Left cardiac atrium (tissue), 4 donors: ENCODE measurements at places on chromosomes 7 and 10.
A peak's percentile ranks its signal among the peaks of the same experiment; 100 is the strongest.

GRCh38 chr10:100998183-100998990, 1.2 kb upstream of the LZTS2 start:
- DNase-seq: peak; percentile 86

GRCh38 chr10:24027107-24027506, 181.8 kb upstream of the KIAA1217 start:
- no peak for DNase-seq

DNA sequence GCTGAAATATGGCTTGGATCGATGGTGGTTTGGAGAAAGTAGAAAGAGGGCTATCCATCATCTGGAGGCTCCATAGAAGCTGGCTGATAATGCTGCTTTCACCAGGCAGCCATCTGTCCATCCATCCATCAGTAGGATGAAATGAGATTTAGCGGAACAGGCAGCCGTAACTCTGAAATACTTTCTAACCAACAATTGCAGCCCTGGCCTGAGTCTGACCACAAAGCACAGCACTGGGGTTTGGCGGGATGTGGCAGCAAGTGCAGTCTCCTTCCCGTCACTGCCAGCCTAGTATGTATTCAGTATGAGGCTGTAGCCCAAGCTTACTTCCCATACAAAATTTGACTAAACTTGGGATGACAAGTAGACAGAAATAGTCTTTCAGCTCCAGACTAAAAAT, 38.0 kb downstream of the R3HCC1L start:
- no peak for DNase-seq

GRCh38 chr10:79400146-79401004, 45.0 kb downstream of the ZCCHC24 start:
- DNase-seq: no peak

GRCh38 chr7:51346126-51346525, 29.5 kb upstream of the COBL start:
- no peak for DNase-seq

DNA sequence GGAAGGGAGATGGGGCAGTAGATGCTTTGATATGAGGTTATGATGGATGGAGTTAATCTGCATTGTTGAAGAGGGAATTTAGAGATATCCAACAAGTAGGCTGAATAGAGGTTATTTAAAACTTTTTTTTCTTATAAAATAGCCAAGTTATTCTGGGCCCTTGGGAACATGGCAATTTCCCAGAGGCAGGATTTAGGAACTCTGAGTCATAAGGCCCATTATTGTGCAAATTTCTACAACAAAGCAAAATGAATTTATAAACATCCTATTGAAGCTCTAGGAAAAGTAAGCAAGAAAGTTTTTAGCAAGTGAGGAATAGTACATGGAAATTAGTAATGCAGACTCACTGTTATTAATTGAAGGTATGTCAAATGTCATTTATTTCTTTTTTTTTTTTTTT, 160.9 kb upstream of the NPY start:
- DNase-seq: no peak

DNA sequence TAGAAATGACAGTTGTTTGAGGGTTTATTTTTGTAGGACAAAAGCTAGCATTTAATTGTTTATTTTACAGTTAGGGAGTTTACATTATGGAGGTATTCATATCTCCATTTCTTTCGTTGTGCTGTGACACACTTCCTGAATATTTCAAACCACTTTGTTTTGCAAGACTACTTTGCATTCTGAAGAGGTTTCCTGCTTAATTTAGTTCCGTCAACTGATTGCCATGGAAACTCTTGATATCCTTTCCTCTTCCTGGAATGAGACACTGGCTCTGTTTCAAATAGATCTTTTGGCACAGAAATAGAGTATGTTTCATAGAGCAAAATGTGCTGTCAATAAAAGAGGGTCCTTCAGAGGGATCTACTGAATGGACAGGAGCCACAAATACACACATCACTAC, 159.5 kb upstream of the AGR3 start:
- DNase-seq: no peak

DNA sequence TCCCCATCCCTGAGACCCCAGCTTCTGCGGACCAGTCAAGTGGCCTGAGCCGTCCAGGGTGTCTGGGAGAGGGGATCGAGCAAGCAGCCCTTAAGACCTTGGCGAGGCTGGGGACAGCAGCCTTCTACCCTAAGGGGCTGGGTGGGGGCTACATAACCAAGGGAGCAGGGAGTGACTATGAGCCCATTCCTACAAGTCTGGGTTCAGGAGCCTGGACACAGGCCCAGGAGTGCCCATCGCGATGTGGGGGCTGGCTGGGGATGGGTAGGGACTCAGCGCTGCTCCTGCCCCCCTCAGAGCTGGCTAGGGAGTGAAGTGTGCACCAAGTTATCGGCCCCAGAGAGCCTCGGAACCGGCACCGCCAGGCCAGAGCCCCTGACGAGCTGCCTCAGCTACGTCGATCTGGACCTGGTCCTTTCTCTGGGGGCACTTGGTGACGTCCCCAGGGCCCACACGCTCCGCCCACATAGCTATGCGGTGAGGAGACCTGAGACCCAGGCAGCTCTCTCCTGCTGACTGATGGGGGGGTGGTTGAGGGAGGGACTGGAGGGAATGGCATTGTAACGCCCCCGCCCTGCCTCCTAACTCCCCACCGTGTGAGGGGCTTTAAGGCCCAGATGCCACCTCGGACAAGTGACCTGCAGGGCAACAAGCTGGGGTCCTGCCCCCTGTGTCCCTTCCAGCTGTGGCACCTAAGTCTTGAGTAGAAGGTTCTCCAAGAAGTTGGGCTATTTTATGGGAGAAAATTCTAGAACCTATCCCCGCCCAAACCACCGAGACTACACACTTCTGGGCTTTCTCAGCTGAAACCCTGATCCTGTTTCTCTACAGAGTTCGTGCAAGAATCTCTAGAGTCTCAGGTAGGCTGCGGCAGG, 2.5 kb downstream of the SAP25 start:
- no peak for DNase-seq

DNA sequence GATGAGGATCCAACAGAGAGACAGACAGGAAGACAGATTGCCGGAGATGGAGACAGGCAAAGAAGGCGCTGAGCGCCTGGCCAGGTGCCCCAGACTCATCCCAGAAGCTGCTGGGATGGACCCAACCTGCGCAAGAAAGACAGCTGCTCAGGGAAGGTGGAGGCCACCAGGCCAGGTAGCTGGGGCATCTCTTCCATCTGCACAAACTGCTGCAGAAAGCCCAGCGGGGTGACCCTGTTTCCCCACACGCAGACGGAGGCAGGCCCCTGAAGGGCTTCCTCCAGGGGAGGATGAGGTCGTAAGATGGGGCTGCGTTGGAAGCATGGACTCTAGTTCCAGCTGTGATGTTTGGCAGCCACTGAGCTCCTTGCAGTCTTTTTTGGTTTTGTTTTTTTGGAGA, 16.5 kb upstream of the YWHAG start:
- no peak for DNase-seq

DNA sequence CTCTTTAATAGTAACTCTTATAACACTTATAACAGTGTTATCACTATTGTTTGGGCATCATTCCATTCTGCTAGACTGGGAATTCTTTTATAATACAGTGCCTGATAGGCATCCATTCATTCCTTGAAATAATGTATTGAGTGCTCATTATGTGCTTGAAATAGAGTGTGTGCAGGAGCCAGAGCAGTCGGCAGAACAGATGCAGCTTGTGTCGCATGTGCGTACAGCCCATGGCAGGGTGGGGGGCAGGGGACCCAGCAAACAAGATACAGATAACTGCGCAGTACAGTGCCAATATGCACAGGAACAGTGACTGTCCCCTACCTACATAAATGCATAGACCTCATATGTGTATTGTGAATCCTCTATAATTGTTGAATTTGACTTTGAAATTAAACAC, 99.3 kb downstream of the KAT6B start:
- no peak for DNase-seq

DNA sequence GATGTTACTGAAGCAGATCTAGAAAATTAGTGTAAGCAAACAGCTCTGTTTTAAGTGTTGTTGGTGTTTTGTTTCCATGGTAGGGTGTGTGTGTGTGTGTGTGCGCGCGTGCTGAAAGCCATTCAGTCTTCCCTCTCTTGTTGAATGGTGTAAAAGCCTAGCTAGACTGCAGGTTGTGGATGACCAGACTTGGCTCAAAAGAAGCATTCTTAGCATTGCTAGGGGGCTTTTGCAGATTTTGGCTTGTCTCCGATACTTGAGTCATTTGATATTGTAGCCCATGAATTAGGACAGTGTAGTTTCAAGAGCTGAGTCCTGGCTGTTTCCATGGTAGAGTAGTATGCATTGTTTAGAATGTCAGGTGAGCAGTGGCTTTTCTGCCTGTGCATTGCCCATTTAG, 99.1 kb downstream of the SND1 start:
- DNase-seq: no peak
